ENCODE measurements at places on chromosomes 1 and 21. TPM values are rescaled to one million over a fixed set of nuclear protein-coding genes. Genes with fewer than 3 reads are reported as not detected.

DNA sequence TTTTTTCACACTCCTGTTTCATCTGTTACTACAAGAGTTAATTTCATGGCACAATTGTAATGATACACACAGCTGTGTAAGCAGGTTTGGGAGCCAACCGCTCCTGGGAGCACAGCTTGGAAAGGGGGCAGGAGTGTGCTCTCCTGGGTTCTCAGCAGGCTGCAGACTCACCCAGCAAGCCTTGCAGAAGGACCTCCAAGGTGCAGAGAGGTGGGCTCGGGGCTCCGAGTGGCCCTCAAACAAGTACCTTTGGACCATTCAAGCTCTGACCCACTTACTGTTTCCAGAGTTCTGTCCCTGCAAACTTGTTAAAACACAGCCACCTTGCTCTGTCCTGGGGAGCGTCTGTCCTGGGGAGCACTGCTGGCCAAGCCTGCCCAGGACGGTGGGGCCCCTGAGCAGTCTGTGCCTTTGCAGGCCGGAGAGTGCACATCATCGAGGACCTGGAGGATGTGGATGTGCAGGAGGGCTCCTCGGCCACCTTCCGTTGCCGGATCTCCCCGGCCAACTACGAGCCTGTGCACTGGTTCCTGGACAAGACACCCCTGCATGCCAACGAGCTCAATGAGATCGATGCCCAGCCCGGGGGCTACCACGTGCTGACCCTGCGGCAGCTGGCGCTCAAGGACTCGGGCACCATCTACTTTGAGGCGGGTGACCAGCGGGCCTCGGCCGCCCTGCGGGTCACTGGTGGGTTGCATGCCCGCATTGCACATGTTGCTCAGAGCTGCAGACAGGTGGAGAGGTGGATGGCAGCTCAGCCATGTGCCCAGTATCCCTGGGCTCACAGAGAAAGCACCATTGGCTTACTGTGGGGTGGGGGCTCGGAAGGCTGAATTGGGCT, 78.0 kb downstream of the OBSCN start:
- no peak for DNase-seq

GRCh38 chr1:53141487-53142055, 867 bp downstream of the SLC1A7 start:
- no peak for DNase-seq

DNA sequence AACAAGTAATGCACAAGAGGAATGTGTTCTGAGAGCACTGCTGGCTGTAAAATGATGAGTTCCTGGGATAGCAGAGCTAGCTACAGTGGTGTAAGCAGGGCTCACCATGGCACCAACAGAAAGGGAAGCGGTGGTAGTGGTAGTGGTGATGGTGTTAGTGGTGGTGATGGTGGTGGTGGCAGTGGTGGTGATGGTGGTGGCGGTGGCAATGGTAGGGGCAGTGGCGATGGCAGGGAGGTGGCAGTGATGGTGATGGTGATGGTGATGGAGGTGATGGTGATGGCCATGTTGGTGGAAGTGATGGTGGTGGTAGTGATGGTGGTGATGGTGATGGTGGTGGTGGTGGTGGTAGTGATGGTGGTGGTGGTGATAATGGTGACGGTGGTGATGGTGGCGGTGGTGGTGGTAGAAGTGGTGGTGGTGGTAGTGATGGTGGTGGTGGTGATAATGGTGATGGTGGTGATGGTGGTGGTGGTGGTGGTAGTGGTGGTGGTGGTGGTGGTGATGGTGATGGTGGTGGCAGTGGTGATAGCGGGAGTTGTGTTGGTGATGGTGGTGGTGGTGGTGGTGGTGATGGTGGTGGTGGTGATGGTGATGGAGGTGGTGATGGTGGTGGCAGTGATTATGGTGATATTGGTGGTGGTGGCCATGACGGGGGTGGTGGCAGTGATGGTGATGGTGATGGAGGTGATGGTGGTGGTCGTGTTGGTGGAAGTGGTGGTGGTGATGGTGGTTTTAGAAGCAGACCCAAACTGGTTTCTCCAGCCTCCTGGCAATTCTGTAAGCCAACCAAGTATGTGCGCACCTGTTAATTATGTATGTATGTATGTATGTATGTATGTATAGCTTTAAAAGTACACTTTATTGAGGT, 254.1 kb downstream of the TRABD2B start:
- no peak for DNase-seq

DNA sequence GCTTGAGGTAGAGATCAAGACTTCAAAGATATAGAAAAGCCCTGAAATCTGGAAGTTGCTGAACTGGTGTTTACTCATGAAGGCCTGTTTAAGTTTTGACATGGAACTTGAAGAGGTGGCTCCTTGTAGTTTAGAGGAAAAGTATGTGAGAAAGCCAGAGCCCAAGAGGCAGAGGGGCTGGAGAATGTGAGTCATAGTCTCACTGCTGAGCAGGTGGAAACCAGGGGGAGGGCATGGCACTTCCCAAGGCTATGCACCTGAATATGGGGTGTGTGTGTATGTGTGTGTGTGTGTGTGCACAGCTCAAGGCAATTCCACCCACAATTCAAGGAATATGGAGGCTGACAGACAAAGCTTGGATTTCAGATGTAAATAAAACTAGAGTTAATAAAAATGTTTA, 46.8 kb upstream of the C1orf198 start:
- DNase-seq = peak; percentile 15

DNA sequence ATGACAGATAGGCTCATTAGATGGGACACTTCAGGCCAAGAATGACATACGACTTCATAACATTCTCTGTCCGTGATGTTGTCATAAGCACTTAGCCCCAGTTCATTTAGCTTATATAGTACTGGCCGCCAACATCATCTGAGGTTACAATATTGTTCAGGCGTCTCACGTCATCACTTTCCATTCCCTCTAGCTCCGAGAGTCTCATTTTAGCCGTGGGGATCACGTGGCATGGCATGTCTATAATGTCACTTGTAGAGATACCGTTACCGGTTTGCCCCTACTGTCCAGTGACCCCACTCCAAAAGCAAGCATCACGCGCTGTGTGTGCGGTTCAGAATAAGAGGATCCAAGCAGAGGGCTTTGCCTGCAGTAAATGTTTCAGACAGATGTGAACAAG, 34.6 kb upstream of the HEATR1 start:
- no peak for DNase-seq

DNA sequence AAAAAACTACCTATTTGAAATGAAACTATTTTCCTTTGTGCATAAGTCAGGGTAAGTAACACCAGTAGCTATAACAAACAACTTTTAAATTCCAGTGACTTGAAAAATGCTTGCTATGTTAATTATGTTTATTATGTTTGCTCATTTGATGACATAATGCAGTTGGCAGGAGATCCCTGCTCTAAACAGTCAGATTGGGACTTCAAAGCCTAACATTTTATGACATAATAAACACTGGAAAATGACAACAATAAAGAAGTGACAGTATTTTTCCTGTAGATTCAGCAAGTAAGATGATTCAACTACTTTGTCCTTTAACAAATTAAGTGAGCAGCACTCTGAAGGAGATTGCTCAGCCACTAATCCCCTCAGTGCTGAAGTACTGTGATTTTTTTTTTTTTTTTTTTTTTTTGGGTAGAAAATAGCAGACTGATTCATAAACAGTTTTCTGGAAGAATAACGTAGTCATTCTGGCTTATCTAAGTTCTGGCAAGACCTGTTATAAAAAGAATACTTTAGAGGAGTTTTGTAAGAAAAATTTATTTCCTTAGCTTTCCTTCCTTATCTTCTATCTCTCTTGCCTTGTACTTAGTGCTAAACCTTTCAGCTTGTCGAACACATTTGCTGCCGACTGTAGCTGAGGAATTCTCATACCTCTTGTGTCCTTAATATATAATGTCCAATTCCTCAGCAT, 207.2 kb downstream of the PTGER3 start:
- DNase-seq = no peak

TNFRSF4 gene
- total RNA-seq = 111 TPM

GJA9 gene
- not detected for total RNA-seq

TNNT2 gene
- total RNA-seq = not detected
